Renal cortex interstitium (tissue), 15 donors: ENCODE measurements at places on chromosomes 1 and 21. TPM values are rescaled to one million over a fixed set of nuclear protein-coding genes. Genes with fewer than 3 reads are reported as not detected.

DNA sequence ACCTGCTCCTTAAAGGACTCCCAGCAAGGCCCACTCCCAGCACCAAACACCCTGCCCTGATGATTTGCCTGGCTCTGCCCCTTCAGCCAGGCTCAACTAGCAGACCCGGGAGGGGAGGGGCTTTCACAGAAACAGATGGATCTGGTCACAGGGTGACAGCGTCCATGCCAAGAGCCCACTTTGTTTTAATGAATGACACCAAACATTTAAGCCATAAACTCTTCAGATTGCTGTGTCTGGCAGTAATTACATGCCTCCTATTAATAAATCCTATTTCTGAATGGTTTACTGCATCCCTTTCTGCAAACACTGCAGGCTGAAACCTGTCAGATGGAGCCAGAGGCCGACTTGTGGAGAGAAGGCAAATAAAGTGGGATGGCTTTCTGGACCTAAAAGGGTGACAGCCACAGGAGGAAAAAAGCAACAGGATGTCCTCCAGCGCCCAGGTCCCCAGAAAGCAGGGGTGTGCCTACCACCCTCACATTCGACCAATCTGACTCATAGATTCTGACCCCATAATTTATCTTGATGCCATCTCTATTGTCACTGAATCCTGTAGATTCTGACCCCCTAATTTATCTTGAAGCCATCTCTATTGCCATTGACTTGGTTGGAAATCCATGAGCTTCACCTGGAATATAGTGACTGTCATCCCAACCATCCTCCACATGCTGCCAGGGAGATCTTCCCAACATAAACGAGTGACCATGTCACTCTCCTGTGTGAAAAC is 200.9 kb downstream of the PLPP3 start:
- peak; percentile 29 for DNase-seq

DNA sequence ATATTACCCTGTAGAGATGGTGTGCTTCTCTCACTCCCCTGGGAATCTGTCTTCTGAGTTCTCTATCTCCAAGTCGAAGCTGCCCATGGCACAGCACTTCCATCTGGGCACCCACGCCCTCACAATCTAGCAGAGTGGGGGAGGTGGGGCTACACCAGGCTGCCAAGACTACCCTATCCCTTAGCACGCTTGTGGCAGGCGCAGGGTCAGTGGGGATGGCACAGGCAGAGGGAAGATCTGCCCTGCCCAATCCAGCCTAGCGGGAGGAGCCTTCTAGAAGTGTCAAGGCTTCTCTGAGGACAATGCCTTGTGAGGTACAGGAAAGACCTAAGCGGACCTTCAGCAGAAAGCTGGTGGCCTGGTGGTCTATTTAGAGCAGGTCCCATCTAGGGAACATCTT is 49.1 kb downstream of the DMAP1 start:
- DNase-seq = no peak

DNA sequence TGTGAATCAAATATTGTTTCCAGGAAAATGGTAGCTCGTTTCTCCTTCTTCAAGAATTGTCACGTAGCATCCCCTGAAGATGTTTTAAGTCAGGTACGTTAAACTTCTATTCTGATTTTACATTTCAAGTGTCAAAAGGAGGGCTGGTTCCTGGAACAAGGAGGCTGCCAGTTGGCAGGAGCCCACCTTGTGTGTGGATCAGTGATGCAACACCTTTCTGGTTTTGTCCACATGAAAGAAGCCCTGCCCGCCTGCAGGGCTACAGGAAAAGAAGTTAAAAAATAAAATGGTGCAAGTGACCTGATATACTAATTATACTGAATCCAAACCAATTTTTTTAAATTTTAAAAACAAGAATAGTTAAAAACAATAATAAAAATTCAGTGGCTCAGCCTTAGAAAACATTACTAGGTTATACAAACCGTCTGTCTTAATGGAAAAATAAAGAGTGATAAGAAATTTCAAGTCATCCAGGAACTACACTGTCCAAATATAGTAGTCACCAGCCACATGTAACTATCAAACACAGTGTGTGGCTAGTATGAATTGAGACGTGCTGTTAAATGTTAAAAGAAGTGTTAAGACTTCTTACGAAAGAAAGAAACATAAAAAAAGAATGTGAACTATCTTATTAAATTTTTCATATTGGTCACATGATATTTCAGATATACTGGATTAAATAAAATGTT is 123.1 kb downstream of the APP start:
- no peak for DNase-seq

DNA sequence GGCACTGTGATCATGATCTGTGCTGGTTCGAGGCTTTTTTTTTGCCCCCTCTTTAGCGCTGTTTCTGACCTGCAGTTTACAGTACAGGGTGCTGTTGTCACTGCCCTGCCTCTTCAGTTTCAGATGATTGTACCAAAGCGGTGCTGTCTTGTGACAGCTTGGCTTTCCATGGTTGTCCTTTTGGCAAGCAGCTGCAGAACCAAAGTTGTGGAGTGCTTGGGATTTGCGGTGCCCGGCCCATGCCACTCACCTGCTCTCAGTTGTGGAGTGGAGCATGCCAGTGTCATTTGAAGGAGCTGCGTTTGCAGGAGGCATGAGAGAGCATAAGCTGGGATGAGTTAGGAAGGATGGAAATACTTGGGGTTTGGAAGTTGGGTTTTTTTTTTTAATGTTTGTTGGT is 48.4 kb downstream of the DOP1B start:
- DNase-seq = no peak

DNA sequence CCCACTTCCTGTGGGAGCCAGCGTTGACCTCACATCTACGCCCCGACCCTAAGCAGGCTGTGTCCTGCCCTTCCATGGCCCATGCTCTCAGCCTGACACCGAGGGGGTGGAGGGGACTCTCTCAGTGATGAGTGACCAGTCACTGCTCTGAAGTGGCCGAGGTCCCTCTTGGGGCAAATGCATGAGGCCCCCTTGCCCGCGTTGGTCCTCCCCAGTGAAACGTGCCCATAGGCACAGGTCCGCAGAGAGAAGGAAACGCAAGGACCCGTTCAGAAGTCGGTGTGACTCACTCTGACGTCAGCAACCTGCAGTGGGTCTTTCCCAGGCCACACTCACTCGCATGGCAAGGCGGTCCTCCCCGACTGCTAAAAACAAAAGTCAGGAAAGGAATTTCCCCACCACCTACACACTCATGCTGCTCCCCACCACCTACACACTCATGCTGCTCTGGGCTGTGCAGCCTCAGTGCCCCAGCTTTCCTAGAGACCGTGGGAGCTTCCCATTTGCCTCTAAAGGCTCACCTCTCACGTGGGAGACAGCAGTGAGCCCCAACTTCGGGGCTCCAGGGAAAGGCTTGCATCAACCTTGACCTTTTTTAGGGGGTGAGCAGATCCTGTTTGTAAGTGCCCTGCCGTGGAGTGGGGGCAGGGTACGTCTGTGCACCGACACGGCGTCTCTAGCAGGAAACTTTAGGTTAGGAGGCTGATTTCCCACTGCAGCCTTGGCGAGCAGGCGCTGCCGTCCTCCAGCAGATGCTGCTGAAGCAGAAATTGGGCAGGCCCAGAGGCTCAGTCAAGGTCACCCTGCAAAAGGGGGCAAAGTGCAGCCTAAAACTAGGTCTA is 11.4 kb downstream of the UBASH3A start:
- no peak for DNase-seq

Gene DHX9
- polyA plus RNA-seq = 266 TPM

DNA sequence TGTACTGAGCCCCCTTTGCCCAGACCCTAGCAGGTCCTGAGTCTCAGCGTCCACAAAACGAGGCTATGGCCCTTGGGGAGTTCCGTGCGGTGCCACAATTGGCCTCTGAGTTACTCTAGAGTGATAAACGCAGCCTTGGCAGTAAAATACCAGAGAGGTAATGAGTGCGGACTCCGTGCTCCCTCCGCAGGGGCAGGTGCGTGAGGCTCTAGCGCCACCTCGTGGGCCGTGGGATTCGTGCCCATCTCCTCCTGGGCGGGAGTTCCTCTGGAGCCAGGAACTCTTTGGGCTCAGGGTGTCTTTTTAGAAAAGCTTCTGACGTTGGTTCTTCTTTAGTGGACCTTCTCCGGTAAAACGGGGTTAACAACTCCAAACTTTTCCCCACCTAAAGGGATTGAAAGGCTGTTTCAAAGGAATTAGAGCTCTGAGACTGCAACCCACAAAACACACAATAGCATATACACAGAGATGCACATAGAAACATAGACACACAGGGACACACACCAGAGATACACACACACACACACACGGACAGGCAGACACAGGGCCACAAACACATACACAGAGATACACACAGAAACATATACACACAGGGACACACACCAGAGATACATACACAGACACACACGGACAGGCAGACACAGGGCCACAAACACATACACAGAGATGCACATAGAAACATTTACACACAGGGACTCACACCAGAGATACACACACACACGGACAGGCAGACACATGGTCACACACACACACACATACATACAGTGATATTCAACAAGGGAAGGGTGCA is 99.4 kb downstream of the KCNJ15 start:
- peak; percentile 73 for DNase-seq

GRCh38 chr21:38380481-38381137 is 117.7 kb downstream of the ERG start:
- no peak for DNase-seq

- no peak for DNase-seq
Measured at GRCh38 chr1:79082233-79082632, 75.7 kb upstream of the ADGRL4 start.

- no peak for DNase-seq
Measured at GRCh38 chr1:159839116-159839849, 12.6 kb downstream of the SLAMF8 start.

- peak; percentile 8 for DNase-seq
Measured at GRCh38 chr1:216830424-216831210, 107.4 kb upstream of the ESRRG start.

DNA sequence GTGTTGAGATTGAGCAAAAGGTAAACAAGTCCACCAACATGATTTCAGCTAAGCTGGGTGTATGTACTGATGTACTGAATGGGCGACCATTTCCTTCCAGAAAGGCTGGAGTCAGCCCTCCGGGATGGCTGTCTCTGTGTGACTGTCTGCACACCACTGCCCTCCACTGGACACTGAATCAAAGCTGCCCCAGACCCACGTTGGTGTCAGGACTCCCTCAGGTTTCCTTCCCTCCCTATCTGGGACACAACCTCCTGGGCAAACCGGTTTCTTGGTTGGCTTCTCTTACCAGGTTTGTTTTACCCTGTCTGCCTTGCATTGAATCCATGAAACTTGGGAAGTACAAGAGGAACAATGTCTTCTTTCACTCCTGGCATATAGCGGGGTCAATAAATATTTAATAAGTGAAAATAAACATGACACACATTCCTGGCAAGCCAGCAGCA is 5.3 kb upstream of the SRP9 start:
- peak; percentile 76 for DNase-seq

DNA sequence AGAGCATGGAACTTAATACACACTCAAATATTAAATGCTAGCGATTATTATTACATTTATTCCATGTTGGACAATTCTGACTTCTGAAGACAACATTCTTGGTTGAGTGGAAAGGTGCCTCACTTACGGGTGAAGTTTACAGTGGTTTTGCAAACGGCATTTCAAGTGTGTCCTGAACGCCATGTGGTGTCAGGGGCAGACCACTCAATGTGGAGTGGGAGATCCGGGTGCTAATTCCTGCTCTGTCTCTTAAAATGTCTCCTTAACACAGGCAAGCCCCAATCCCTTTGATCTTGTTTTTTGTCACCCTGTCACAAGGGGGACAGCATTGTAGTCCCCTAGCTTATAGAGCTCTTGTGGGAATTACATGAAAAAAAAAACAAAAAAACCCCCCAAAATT is 5.6 kb upstream of the TDRD10 start:
- DNase-seq = no peak

- no peak for DNase-seq
Measured at GRCh38 chr1:59236721-59237545, 60.0 kb upstream of the FGGY start.

DNA sequence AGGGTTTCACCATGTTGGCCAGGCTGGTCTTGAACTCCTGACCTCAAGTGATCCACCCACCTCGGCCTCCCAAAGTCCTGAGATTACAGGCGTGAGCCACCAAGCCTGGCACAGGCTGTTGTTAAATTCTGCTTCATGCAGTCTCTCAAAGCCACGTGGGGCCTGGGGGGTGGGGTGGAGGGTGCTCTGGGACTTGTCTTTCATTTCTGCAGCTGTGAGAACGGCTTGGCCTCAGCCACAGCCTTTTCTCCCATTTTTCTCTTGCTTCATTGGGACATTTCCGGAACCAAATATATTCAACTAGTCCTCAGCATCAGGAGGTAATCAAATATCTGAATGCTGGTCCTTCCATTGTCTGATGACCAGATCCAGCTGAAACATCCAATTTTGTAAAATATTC is 27.6 kb upstream of the KCNE2 start:
- no peak for DNase-seq

DNA sequence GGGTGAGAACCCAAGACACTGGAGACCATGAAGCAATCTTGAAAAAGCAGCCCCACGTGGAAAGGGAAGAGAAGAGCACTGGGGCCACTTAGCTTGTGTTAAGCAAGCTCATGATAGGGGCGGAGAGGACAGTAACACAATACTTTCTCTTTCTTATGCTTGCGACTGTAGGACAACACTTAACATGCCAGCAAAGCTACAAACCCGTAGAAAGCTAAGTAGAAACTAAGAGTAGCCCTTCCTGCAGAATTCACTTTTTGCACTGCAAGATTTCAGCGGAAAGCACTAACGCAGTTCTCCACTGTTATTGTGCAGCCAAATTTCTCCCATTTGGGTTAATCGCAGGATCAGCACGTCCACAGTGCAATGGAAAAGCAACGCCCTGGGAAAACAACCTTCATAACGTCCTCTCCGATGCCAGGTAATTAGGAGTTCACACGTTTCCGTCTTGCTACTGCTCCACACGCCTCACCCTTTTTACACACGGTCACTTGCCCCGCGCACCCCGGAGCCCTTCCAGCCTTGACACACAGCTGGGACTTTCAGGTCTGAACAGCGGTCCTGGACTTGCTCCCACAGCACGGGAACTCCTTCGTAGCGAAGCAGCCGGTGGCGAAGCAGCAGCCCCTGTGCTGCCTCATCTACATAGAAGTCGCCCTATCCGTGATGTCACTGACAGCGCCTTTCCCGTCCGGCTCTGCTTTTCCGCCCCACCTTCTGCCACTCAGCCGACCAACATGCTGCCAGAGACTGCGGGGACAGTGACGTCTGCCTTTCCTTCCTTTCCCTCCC is 148.6 kb downstream of the PPIAL4G start:
- DNase-seq = no peak

Gene TPTE
- not detected for polyA plus RNA-seq

- peak; percentile 88 for DNase-seq
Measured at GRCh38 chr1:248906009-248906752, at the start of gene PGBD2. Gene PGBD2, plus strand, starts transcription at chr1:248906235. Its CDS starts 7,628 bp downstream, at chr1:248913863.

DNA sequence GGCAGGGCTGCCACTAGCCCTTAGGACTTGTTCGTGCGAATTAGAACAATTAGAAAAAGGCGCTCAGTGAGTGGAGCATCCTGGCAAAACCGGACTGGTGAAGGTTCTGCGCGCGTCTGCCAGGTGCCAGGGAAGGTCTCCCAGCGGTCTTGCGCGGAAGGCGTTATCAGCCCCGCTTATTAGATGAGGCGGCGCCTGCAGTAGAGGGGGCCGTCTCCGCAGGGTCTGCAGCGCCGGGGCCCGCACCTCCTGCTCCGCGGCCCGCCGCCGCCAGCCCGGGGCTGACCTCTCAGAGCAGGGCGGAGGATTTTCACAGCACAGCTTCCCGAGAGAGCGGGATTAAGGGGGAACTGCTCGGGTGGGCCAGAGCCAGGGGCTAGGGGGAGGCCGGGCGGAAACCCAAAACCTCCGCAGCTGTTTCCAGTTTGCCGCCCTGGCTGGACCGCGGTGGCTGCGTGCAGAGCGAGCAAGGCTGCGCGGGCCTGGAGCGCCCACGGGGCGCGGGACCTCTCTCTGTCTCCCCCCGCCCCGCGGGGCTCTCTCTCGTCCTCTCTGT is 155.2 kb downstream of the FOXD2 start:
- DNase-seq = no peak
